ENCODE measurements at places on chromosomes 2 and 18.

DNA sequence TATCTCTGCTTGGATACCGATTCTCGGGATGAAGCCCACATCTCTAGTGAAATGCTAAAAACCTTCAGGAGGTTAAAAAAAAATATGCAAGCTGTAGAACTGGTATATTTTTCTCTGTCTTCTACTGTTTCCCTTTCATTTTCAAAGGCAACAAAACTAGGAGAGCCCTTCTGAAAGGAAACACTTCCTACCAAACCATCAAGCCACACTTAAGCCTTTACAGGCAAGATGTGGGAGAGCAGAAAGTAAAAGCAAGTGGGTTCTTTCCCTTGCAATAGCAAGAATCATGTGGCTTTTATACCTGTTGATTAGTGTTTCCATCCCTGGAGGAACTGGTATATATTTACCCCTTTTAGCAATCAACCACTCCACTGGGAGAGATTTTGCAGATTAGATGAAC lies 147.9 kb upstream of the ACAA2 start:
- no peak for DNase-seq

GRCh38 chr2:65404988-65405697 lies 27.3 kb downstream of the SPRED2 start:
- DNase-seq: no peak

GRCh38 chr2:195536906-195537305 lies 120.1 kb upstream of the SLC39A10 start:
- DNase-seq: no peak

DNA sequence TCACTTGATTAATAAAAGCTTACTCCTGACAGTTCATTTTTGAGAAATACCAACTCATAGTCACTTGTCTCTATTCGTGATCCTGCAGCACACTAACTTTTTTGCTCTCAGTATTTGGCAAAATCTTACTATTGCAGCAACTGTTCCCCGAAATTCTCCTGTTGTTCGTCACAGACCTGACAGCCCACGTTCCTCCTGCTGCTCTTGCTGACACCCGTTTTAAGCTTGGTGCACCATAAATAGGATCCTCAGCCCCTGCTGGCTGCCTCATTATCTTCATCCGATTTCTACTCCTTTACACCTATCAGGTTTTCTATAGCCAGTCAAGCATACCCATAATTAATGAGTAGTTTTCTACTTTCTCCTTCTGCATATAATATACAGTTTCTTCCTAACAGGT lies 368.8 kb downstream of the PLCL1 start:
- DNase-seq: peak; percentile 2

- DNase-seq: peak; percentile 79
These were observed 96.0 kb downstream of the CDH2 start for GRCh38 chr18:28080876-28081300.

GRCh38 chr18:6718267-6718666 lies 11.2 kb upstream of the ARHGAP28 start:
- DNase-seq: no peak

DNA sequence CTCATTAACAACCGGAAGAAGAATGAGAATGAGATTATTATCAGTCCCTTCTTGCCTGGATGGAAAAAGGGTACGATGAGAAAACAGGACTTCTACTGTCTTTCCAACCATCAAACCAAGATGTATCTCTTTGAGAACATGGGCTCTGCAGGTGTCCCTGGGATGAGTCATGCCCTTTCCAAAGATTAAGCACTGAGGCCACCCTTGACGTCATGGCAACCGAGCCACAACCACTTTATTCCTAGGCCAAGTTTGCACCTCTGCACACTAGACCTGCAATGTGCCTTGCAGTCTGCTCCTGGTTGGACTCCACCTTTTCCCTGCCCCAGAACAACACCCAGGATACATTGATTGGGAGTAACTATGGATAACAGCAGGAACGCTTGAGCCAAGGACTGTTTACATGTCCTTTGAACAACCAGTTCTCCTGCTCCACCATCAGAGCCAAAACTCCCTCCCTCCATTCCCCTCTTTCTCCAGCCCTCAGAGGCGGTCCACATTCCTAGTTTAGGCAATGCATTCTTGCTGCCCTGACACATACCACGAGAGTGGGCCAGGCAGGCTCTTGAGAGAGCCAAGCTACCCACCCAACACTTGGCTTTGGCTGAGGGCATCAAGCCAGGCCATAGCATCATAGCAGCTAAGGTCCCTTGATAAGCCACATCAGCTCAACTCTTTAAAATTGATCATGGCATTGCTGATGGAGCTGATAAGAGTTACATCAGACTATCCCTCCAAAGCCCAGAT lies 310.7 kb downstream of the TNS1 start:
- DNase-seq: peak; percentile 84

DNA sequence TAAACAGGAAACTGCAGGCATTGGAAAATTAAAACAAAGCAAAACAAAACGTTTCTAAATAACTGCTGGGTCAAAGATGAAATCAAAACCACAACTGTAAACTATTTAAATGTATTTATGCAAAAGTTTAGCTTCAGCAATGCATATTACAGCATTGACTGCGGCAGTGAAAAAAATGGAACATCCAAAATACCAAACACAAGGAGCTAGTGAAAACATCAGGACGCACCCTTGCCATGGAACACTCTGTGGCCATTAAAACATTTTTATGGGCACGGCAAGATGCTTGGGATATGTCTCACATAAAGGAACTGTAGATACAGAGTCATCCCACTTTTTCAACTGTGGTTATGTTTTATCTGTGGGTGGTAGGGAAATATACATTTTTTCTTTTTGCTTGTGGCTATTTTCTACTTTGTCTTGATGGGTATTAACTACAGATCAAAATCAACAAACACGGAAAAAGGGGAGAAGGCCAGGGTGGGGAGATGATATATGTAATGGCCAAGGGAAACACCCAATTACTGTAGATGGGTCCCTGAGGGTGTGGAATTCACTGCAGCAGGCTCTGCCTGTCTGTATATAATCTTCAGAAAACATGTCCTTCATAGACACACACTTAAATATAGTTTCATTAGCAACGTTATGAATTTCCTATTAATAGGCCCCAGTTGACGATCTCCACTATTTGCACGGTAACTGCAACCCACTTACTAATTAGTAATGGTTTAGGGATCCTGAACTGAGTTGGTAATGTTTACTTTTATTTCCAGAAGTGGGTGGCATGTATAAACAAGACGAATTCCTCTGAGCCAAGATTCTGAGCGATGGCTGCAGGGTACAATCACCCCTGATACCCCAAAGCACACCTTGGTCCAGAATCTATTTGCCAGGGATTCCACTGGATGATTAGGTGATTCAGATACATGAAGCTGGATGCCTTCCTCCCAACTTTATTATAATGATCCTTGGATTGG lies 110.5 kb downstream of the ACKR3 start:
- peak; percentile 88 for DNase-seq

DNA sequence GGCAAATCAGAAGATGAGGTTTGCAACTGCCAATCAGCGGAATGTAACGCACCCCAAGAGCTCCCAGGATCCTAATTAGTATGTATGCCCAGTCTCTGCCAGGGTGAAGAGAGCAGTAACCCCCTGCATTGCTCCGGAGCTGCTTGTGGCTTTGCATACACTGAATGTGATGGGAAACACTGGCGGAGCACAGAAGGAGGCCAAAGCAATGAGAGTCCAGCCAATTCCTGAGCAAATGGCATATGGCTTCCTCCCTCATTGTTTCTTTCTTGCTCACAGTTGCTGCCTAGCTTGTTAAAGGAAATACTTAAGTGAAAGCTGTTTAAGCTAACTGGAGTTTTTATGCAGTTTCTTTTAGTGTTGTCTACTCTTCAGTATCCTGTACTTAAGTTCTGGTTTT lies 343.5 kb upstream of the NT5C1B start:
- no peak for DNase-seq

GRCh38 chr18:5415031-5415430 lies 119.5 kb upstream of the ZBTB14 start:
- DNase-seq: no peak

DNA sequence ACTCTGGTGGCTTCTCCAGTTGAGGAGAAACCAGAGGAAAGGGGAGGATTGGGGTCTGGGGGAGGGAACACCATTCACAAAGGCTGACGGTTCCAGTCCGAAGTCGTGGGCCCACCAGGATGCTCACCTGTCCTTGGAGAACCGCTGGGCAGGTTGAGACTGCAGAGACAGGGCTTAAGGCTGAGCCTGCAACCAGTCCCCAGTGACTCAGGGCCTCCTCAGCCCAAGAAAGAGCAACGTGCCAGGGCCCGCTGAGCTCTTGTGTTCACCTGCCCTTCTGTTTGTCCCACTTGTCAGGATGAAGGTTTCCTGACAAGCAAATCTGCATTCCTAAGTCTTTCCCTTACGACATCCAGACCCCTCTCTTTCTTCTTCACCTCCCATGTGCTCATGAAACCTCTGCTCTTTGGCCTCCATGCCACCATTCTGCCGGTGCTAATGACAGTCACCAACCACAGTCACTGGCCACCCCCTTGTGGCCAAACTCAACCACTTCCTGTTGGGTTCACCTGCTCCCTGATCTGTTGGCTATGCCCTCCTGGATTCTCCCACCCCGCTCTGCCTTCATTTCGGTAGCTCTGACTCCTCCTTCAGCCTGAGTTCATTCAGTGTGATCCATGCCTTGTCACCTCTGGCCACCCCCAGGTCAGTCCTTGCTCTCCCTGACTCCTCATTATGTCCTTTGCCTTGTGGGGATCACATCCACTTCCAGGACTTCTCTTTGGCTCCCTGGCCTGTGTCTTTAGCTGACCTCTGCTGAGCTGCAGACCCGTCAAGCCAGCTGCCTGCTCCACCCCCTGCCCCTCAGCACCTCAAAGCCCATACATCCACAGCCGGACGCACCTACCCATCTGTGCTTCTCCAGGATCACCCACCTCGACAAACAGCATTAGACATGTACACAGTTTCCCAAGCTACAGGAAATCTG lies 17.6 kb downstream of the EMX1 start:
- no peak for DNase-seq

GRCh38 chr18:21701621-21702020 lies 3.0 kb downstream of the ABHD3 start:
- DNase-seq: no peak

- DNase-seq: peak; percentile 17
These were observed 44.9 kb downstream of the NCKAP5 start for GRCh38 chr2:133523406-133523805.

DNA sequence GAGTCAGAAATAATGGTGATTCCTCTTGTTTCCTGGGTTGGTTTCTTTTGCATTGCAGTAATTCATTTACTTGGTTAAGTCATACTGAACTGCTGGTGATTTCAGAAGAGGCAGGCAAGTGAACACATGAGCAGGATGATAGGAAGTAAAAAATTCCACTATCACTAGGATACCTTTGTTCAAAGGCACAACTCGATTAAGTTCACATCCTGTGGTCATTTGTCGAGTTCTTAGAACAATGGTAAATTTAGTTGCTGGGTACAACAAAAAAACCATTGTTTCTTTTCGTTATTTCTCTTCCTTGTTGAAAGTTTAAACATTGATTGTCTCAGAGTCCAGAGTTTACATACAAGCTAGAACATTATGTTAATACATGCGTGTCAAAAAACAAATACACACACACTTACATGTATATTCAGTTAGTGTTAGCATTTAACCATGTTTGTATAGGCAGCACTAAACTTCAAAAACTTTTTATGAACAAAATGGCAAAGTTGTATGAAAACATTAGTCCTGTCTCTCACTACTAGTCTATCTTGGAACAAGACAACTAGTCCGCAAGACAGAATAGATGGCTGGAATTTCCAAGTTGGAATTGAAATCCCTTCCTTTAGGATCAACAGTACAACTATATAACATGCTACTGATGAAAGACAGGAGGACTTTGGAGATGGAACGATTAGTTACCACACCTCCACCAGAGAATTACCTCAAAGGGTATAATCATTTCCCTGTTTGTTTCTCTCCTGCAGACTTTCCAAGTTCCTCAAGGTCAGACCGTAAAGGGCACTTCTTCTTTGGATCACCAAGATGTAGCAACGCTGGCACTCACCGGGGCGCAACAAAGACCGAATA lies 26.2 kb downstream of the STK39 start:
- peak; percentile 79 for DNase-seq

- no peak for DNase-seq
These were observed 362.7 kb downstream of the CPS1 start for GRCh38 chr2:210919128-210919527.

DNA sequence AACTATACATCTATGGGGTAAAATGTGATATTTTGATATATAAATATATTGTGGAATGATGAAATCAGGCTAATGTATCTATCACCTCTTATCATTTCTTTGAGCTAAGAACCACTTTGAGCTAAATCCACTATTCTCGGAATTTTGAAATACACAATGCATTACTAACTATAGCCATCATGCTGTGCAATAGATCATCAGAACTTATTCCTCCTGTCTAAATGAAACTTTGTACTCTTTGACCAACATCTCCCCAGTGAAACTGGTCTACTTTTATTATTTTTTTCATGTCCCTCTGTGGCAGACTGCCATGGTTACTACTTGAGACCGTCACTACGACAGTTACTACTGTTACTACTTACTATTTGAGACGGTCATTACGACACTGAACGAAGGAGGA lies 11.4 kb downstream of the PECR start:
- no peak for DNase-seq

DNA sequence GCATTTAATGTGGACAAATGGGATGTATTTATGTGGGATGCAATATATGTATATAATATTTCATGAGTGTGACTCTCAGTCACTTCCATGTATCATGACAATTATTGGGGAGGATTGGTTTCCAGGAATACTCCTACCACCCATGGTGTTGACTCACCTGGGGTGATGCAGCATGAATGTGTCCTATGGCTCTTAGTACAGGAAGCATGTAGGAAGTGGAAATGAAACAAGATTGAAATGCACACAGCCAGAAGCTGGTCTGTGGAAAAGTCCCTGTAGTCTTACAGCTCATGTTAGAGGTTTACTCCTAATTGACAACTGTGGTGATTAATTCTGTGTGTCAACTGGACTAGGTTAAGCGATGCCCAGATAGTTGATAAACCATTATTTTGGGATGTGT lies 89.3 kb upstream of the HAAO start:
- DNase-seq: peak; percentile 60

GRCh38 chr2:88538362-88538917 lies 85.9 kb upstream of the FOXI3 start:
- no peak for DNase-seq

GRCh38 chr2:239932881-239933735 lies 92.0 kb downstream of the NDUFA10 start:
- DNase-seq: no peak

- no peak for DNase-seq
These were observed 190.8 kb upstream of the SLC8A1 start for GRCh38 chr2:40642726-40643125.

GRCh38 chr2:172972005-172972619 lies 103.5 kb upstream of the MAP3K20 start:
- DNase-seq: peak; percentile 20

GRCh38 chr2:6671913-6672312 lies 193.8 kb downstream of the CMPK2 start:
- DNase-seq: no peak

GRCh38 chr2:10375570-10376281 lies 72.4 kb downstream of the ODC1 start:
- DNase-seq: no peak

GRCh38 chr2:38060236-38061018 lies 15.5 kb downstream of the CYP1B1 start:
- DNase-seq: no peak

GRCh38 chr2:124649001-124649400 lies 623.9 kb downstream of the CNTNAP5 start:
- no peak for DNase-seq
